ENCODE measurements at places on chromosomes 3 and 15.

DNA sequence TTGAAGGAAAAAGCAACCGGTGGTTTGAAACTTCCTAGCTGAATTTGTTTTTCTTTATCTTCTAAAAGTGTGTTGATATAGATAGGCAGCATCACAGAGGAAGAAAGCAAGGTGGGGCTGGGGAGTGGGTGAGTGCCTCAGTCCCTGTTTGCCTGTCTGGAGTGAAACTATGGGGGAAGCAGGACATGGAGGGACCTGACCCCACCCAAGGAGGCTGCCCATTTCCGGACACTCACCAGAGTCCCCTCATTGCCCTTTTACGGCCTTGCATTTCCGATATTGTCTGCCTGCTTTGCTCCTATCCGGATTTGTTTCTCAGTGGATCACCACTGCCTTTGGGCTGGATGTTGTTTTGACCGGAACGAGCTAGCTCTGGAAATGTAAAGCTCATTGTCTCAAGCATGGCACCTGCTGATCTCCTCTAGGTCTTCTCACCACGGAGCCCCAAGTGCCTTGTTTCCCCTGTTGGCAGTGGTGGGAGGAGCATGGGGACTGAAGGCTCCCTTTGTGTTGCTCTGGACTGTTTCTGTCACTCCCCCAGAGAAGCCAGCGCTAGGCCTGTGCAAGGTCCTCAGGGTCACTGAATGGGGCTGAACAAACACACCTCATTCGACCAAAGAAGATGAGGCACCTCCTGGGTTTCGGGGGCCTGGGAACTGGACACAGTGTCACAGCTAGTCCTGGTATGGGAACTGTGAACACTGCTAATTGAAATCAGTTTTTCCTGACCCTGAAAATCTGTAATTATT, 7.0 kb downstream of the CLDN11 start:
- peak; percentile 37 for DNase-seq

DNA sequence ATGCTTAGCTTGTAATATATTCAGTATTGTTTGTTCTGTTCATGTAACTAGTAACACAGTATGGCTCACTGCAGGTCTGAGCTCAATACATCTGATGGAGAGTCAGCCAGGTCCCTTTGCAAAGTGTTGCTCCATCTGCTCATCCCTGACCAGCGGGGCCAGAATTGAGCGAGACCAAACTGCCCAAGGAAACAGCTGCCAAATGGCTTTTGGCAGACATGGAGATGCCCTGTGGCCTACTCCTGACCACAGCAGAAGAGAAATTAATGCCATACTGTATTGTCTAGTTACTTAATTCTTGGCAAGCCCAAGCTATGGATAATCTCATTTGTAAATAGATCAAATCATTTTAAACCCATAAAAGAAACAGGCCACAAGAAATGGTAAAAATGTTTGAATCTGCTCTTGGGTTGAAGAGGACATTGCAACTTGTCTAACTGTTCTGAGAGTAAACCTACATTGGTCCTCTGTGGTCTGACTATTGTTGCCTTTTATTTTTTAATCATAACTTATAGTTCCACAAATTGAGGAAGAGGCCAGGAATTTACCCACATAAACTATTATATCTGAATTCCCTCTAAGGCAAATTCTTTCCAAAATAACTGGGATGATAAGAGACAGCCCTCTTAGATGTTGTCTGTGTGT, 209.5 kb downstream of the EBLN2 start:
- no peak for DNase-seq

- no peak for DNase-seq
These were observed 107.2 kb upstream of the RASGRP1 start for GRCh38 chr15:38671675-38672254.

DNA sequence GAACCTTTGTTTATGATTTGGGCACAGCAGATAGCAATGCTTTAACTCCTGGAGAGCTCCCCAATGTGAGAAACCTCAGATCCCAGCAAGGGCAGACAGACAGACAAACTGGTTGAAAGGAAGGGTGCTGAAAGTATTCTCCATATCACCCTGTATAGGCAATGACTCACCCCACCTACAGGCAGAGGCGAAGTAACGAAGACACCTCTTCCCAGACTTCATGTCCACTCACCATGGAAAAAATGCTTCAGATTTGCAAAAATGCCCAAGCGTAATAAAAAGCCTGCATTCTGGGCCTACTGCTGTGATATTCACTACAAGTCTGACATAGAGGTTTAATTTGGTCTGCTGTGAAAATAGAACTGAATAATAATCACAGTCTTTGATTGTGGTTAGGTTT, 50.5 kb downstream of the THBS1 start:
- DNase-seq, result no peak

DNA sequence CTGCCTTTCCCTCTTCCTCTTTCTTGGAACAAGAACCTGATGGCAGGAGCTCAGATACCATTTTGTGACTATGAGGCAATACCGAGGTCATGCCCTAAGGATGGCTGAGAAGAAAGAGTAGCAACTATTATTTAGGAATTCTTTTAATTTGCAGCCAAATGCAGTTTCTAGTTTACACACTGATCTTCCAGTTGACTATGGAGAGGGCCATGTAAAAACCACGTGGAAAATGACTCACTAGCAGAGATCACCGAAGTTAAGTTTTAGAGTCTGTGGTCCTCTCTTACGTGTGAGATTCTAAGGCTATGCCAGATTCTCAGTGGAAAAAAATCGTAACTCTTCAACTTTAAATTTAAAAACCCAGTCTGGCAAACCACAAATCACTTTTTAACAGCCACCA, 7.8 kb downstream of the BNC1 start:
- no peak for DNase-seq

DNA sequence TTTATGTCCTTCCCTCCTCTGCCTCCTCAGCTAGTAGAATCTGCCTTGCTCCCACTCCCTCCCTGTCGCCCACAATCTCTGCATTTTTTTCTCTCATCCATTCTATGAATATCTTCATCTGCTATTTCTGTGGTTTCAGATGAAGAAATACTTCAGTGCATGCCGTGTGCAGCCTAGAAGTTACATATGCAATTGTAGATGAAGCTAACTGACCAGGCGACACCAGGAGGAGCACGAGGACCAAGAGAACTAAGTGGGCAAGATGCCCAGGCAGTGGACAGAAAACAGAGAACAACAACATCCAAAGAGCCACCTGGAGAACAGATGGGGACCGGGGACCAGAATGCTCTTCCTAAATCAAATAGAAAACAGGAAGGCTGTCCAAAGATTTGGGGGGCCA, 121.4 kb upstream of the ATP11B start:
- DNase-seq, result no peak

DNA sequence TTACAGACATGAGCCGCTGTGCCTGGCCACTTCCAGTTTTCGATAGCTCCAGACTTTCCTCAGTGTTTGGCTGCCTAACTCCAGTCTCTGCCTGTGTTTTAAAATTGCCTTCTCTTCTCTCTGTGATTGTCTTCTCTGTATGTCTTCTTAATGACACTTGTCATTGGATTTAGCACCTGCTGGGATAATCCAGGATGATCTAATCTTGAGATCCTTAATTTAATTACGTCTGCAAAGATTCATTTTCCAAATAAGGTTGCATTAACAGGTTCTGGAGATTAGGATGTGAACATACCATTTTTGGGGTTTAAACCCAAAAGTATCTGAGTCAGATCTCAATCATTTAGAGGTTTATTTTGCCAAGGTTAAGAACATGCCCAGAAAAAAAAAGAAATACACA, 222.2 kb upstream of the PDZRN3 start:
- DNase-seq, result peak; percentile 87

DNA sequence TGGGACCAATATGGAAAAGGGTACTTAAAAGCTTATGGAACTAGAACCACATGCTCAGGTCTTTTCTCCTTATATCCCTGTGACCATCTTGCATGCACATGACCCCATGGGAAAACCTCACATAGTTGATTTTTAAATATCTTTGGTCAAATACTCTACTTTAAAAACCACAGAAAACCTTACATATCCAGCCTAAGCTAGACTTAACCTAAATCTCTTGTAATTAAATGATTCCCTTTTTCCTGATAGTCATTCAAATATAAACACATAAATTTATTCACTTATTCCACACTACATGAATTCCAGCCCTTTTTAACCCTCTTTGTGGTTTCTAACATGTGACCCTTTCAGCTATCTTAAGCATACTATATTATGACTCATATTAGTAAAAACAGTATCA, 46.8 kb downstream of the DNAJC13 start:
- no peak for DNase-seq

DNA sequence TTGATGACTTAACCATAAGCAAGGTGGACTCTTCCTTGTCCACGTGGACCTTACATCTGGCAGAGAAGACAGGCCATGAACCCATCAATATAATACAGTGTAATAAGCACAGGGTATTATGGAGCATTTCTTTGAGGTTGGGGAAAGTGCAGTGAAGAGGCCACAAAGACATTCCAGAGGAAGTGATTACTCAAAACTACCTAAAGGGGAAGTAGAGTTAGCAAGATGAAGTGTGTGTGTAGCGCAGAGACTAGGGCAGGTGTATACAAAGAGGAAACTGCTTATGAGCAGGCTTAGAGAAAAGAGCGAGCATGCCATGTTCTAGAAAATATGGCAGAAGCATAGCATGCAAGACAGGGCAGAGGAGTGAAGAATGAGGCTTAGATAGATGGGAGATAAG, 17.9 kb downstream of the CP start:
- DNase-seq, result no peak

DNA sequence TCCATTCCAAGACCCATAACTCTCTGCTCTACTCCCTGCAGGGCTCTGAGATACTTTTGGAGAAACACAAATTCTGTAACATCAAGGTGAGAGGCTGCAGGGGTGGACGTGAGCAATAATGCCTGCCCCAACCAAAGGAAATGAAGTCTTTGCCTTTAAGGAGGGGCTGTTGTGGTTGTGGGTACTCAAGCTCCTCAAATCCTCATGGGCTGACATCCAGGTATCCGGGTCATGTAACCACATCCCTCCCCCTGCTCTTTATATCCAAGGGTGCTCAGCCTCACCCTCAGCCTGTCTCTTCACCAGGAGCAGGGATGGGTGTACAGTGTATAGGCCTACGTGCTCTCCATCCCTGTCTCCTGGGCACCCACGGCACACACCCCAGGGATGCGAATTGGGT, 32.3 kb downstream of the NOX5 start:
- DNase-seq, result no peak

GRCh38 chr3:102512734-102513504, 78.1 kb downstream of the ZPLD1 start:
- DNase-seq, result no peak

DNA sequence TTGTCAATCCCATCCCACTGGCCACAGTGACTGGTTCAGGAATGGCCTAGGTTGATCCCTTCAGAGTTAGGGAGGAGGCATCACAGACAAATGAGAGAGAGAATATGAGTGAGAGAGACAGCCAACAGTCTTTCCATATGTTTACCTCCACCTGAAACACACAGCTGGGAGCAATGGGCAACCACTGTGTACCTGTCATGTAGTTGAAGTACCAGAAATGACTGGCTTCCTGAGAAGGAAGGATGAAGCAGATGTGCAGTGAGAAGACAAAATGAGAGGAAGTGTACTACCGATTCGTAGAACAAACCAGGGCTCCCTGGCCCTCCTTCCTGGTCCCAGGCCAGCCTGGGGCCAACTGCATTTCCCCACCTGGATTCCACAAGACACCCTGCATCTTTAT, 27.4 kb downstream of the SRGAP3 start:
- no peak for DNase-seq

- DNase-seq, result no peak
These were observed 753.9 kb downstream of the AGBL1 start for GRCh38 chr15:86833595-86833994.

DNA sequence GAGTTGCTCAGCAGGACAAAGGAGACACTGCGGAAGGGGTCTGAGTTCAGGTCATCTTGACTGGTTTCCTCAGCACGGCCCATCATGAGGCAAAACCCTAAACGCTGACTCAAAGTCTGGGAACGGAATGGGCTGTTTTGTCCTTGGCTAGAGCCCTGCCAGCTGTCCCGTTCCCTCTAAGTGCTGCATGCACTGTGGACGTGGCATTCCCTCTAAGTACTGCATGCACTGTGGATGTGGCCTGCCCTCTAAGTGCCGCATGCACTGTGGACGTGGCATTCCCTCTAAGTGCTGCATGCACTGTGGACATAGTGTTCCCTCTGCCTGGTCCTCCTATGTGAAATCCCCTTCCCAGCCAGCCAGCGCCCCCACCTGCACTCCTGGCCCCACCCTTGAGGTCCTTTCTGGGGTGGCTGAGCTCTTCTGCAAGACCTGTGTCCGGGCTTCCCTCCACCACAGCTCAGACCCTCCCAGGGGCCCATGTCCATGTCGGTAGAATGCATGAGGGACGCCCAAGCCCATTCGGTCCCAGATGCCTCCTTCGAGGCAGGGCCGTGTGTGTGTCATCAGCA, 36.7 kb downstream of the TM2D3 start:
- no peak for DNase-seq

DNA sequence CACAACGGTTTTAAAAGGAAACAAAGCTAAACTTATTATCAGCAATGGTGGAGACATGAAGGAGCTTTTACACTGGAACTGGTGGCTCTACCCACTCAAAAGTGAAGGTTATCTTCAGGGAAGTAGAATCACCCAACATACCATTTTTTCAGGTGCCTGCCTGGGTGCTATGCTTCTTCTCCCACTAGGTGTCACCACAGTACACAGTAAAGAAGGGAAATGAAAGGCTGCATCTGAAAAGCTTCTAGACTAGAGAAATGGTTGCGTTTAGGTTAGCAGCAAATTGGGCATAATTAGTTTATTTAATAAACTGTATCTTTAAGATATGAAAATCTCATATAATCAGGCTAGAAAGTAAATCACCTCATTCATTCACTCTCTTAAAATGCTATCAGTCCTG, 47.0 kb upstream of the SELENOK start:
- DNase-seq, result peak; percentile 77

DNA sequence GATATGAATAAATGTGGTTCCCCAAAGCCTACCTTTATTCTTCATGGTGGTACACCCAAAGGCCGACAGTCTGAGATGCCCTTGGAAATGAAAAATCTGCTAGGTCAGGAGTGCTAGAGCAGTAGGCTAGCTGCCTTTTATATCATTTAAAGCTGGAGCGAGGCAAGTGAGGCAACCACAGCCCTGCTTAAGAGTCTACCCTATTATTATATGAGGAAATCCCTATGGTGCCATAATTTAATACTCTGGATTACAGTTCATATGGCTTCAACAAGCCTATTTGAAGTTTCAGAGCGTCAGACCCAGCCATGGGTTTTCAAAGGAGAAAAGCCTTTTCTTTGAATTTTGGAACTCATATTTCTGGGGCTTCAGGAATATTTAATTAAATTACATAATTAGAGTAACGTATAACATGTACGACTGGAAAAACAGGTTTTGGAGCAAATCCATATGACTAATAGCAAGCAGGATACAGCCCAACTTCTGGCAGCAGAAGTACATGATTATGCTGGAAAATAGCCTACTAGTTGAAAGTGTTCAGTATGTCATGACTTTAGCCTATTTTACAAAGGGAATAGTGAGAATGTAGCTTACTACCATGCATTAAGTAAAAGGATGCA, 18.0 kb upstream of the SLTM start:
- no peak for DNase-seq

DNA sequence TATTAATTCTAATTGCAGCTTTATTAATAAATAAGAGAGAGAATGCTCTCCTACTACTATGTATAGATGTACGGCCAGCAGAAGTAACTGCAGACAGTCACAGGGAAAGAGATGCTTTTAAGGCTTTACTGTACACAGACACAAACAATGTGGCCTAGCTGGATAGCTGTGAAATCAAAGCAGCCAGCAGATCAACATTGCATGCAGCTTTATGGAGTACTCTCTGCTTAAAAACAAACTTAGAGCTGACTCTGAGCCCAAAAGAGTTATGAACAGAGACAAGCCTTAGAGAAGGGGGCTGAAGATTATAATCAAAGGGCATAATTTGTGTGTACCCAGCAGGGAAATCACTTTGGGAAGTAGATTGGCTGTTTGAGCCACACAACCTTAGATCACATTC, 47.2 kb downstream of the CADM2 start:
- DNase-seq, result peak; percentile 19
